ENCODE measurements at places on chromosomes 13 and 19.

GRCh38 chr13:112696869-112697465, 7.1 kb downstream of the ATP11A start:
- DNase-seq = no peak

DNA sequence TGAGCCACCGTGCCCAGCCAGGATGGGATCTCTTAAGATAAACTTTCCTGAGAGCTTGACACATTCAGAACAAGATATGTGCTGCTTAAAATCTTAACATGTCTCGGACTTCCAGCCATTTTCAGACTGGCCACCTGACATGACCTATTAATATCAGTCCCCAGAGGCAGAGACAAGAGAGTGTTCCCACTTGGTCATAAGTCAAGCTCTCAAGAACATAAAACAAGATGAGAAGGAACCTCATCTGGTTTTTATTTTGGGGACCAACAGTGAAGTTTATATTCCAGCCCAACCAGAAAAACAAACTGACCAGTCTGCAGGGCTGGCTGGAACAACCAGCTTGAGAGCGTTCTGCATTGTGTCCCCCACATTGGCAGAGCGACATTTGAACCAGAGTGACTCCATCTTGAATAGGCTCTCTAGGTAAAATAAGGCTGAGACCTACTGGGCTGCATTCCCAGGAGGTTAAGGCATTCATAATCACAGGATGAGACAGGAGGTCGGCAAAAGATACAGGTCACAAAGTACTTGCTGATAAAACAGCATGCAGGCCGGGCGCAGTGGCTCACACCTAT, 21.8 kb upstream of the PLEKHF1 start:
- DNase-seq = no peak

GRCh38 chr13:113744197-113745000, 14.6 kb upstream of the TMEM255B start:
- DNase-seq = no peak

DNA sequence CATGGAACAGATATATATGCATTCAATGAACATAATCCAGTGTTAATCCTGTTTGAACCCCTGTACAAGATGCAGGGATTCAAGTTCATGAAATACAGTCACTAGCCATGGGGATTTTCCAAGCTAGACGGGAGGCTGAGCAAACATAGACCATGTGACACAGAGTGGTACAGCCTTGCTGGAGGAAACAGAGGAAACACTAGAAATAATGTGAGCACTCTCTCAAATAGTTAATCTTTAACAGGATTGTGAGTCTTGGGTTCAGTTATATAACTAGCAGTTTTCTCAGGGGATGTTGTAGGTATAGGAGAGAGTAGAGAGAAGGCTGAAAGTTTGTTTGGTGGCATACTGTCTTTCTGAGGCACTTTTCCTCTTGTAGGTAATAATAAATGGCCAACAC, 13.9 kb upstream of the LGALS16 start:
- no peak for DNase-seq

GRCh38 chr13:105278943-105279381, 1256.5 kb downstream of the EFNB2 start:
- DNase-seq = no peak

DNA sequence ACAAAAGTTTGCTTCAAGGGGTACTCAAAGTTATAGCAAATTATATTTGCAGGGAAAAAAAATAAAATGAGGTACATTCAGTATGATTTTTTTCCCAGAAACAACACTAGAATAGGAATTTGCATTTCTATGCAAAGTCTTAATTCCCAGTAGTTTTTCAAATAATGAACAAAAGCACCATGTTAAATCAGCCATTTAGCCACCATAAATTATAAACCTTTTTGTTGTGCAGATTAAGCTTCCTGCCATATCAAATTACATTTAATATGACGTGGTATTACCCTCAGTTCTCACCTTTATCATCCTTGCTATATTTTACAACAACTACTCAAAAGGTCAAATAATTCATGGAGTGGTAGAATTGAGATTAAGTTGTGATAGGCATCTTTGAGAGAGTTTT, 136.6 kb upstream of the FRY start:
- DNase-seq = no peak

DNA sequence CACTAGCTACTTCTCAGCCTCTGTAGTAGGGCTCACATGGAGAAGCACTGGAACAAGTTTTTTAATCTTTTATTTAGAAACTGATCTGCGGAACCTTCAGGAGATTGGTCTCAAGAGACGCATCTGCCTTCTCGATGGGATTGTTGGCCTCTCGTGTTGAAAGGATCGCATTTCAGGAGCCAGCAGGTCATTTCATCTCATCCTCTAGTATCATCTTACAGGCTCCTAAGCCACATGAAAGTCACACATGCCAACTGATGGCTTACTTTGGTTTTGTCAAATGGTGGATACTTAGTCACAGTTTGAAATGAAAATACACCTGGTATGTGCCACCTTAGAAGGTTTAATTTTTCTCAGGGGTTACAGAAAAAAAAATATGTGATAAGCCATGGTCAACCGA, 1703.6 kb downstream of the EFNB2 start:
- no peak for DNase-seq

DNA sequence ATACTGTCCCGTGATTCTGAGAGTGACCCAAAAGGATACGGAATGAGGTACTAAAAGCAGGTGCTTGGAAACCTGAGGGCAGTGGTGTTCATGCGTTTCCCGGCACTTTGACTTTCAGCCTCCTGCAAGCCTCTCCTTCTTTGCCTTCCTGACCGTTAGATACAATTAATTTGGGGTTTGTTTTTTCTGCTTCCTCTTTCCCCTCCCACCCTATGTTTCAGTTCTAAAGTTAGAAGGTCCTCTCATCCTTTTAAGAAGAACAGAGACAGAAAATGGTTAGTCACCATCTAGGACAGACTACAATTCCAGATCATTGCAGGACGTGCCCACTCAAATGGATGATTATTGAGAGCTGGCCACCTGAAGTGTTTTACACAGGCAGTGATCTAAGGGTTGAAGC, 1.8 kb upstream of the LILRB4 start:
- DNase-seq = no peak

- no peak for DNase-seq
These were observed 6.5 kb downstream of the SLC44A2 start for GRCh38 chr19:10631874-10632273.

GRCh38 chr13:44259045-44260027, 114.3 kb upstream of the SERP2 start:
- DNase-seq = peak; percentile 75

DNA sequence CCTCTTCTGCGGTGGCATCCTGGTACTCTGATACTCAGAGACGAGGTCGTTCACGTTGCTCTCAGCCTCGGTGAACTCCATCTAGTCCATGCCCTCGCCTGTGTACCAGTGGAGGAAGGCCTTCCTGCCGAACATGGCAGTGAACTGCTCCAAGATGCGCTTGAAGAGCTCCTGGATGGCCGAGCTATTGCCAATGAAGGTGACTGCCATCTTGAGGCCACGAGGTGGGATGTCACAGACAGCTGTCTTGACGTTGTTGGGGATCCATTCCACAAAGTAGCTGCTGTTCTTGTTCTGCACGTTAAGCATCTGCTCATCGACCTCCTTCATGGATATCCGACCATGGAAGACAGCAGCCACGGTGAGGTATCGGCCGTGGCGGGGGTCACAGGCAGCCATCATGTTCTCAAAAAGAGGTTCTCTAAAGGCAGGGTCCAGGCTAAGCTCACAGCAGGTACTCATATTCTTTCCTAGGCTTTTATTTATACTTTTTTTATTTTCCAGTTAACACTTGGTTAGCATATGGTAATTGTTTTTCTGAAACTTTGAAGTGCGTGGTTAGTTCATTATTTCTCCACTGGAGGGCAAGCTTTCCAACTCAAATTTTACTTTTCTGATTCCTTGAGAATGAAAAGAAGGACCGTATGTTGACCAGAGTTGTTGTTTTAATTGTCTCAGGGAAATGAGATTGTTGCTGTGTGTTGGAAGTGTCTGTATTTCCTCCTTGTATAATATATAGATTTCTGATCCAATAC, 72.4 kb upstream of the RGCC start:
- DNase-seq = no peak

- DNase-seq = no peak
These were observed 10.5 kb downstream of the C13orf46 start for GRCh38 chr13:113963376-113963775.

- no peak for DNase-seq
These were observed 844 bp upstream of the ASPDH start for GRCh38 chr19:50514346-50515167.

- no peak for DNase-seq
These were observed 114.6 kb downstream of the SOX1 start for GRCh38 chr13:112181336-112182067.

DNA sequence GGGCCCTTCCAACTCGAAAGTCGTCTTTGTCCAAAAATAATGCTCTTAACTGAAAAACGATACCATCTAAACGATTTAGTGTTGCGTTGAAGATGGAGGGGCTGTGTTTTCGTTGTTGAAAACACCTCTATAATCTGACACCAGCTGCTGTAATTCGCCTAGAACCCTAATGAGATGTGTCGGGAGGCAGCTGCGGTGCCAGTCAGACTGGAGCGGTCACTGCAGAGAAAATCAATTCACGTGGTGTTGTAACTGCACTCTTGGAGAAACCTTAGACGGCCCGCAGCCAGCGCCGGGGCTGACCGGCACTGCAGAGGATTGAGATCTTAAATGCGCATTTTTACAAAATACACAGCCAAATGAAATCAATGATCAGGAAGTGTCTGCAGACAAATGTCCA, 339.1 kb downstream of the ZNF536 start:
- DNase-seq = no peak

DNA sequence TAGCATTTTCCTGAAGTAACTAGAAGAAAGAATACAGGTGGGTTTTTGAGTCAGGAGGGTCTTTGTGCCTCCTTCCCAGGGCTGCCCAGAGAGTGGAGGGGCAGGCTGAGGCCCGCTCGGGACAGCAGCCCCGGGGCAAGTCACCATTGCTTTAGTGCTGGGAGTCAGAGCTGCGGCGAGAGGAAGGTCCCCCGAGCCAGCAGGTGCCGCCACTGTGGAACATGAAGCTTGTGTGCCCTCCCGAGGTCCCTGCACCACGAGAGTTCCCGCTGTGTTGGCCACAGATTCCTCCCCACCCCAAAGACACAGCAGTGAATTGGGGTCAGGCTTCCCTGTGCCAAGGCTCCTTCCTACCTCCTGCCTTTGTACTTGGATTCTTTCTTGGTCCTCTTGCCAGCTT, 50.9 kb upstream of the TEX29 start:
- DNase-seq = no peak

DNA sequence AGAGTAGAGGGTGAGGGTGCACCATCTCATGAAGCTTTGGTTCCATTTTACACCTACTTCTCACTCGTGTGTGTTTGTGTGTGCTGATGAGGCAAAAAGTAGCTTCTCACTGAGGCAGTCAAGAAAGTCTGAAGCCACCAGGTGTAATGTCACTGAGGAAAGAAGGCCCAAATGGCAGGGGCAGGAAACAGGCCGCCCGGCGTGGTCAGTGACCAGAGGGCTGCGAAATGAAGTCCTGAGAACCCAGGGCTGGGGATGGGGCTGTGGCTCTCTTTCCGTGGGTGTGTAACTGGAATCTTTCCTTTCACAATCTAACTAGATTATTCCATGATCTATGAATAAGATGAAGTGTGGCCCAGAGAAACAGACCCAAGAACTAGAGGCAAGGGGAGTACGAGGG, 25.5 kb upstream of the TFDP1 start:
- DNase-seq = no peak

- DNase-seq = no peak
These were observed 15.3 kb downstream of the ATP7B start for GRCh38 chr13:51995677-51996551.

GRCh38 chr13:110531671-110532083, 29.8 kb downstream of the RAB20 start:
- DNase-seq = no peak

DNA sequence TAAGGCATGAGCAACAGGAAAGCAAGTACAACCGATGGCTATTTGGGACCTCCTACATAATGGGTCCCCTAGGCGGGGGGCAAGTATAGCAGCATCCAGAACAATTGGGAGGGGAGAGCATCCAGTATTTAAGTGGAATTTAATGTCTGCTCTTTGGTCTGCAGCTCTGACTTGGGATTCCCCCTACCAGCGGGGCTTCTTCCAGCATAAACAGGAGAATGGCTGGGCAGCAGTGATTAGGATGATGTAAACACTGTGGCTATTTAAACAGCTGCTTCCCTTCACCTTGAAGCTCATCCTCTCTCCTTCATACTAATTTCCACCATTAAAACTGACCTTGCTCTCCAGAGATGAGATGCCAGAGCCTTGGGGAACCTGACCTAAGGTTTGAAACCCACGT, 73.9 kb upstream of the OXGR1 start:
- no peak for DNase-seq

GRCh38 chr19:48630296-48631063, 6.7 kb downstream of the DBP start:
- DNase-seq = no peak

- DNase-seq = no peak
These were observed 448.7 kb upstream of the MIR17HG start for GRCh38 chr13:90898811-90899210.

GRCh38 chr13:102878481-102878880, 32.6 kb downstream of the ERCC5 start:
- DNase-seq = no peak

DNA sequence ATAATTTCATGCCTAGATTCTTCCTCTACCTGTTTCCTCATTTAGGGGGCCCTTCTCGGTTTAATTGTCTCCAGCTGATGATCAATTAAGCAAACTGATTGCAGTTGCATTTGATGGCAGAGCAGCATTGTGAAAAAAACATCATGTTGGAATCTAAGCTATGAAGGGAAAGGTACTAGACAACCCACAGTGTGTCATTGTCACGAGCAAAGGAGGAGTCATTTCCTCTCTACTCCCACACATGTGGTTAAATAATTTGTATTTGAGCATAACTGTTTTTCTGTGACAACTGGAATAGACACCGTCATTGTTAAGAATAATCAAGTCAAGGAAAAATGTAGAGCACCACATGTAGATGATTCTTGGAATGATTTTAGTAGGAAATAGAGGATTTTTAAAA, 240.3 kb downstream of the DCT start:
- no peak for DNase-seq

DNA sequence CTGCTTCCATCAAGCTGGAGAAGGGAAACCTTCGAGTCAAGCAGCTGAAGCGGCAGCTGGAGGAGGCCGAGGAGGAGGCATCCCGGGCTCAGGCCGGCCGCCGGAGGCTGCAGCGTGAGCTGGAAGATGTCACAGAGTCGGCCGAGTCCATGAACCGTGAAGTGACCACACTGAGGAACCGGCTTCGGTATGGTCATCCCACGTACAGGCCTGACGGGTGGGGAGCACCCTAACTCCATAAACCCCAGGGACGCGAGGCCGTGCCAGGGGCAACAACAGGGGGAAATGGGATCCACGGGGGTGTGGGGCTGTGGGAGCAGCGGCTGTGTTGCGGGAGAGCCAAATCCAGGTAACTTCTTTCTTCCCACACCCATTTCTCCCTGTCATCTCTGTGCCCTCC, 20.2 kb downstream of the KCNC3 start:
- no peak for DNase-seq

GRCh38 chr13:80430561-80430960, 89.6 kb upstream of the SPRY2 start:
- no peak for DNase-seq
